Activated CD4-positive, alpha-beta T cell treated with anti-CD3 and anti-CD28 coated beads for 4 hours (primary cell): ENCODE measurements at places on chromosomes 5 and 9.

- no peak for DNase-seq
Measured at GRCh38 chr9:23644326-23644725, 181.7 kb downstream of the ELAVL2 start.

GRCh38 chr5:158039911-158040347 is 181.0 kb upstream of the CLINT1 start:
- no peak for DNase-seq

DNA sequence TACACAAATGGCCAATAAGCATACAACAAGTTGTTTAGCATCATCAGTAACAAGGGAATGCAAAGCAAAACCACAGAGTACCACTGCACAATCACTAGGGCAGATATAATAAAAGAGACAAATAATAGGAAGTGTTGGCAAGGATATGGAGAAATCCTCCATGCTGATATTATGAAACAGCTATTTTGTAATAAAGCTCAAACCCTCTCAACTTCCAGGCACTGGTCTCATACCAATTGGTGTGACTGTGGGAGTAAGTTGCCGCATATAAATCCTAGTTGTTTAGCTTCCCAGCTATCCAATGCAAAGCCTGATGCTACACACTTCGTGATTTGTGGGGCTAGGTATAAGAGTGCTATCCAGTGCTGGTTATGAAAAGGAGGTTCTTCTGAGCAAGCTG is 88.6 kb downstream of the SMIM23 start:
- DNase-seq, result no peak

- no peak for DNase-seq
Measured at GRCh38 chr5:125196481-125197111, 450.2 kb upstream of the ZNF608 start.

DNA sequence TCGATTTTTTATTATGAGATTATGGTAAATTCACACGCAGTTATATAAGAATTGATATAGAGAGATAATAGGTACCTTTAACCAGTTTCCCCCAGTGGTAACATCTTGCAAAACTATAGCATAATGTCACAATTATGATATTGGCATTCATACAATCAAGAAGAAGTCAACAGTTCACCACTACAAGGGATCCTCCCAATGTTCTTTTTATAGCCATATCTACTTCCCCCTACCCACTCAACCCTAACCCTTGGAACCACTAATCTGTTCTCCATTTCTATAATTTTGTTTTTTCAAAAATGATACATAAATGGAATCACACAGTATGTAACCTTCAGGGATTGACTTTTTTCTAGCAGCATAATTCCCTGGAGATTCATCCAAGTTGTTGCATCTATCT is 9.8 kb downstream of the ACTL7B start:
- DNase-seq, result no peak

GRCh38 chr5:58156973-58157701 is 302.7 kb downstream of the PLK2 start:
- DNase-seq, result no peak

DNA sequence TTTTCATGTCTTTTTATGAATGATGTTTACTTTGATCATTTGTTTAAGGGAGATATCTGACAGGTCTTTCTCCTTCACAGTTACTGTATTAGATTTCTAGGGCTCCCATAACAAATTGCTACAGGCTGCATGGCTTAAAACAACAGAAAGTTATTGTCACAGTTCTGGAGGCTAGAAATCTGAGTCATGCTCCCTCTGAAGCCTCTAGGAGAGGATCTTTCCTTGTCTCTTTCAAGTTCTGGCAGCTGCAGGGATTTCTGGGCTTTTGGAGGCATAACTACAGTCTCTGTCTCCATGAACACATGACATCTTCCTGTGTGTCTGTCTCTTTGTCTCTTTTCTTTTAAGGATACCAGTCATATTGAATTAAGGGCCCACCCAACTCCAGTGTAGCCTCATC is 557.3 kb upstream of the SEMA6A start:
- no peak for DNase-seq

DNA sequence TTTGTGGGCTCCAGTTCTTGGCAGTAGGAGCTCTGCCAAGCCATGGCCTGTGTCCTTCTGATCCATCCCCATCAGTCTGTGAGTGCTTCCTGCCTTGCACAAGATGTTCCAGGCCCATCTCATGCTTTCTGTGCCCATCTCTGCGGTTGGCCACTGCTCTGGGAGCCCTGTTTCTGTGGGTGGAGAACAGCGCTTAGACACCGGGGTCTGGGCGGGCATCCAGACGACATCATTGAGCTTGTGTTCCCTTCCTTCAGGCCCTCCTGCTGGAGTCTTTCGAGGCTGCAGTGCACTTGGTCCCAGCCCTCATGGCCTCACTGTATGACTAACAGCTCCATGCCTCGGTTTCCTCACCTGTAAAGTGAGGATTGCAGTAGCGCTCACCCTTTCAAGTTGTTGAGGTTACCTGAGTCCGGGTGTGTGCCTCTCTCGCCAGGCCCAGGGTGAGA is 14.9 kb upstream of the CARD19 start:
- no peak for DNase-seq

- no peak for DNase-seq
Measured at GRCh38 chr9:23746317-23746716, 79.7 kb downstream of the ELAVL2 start.

DNA sequence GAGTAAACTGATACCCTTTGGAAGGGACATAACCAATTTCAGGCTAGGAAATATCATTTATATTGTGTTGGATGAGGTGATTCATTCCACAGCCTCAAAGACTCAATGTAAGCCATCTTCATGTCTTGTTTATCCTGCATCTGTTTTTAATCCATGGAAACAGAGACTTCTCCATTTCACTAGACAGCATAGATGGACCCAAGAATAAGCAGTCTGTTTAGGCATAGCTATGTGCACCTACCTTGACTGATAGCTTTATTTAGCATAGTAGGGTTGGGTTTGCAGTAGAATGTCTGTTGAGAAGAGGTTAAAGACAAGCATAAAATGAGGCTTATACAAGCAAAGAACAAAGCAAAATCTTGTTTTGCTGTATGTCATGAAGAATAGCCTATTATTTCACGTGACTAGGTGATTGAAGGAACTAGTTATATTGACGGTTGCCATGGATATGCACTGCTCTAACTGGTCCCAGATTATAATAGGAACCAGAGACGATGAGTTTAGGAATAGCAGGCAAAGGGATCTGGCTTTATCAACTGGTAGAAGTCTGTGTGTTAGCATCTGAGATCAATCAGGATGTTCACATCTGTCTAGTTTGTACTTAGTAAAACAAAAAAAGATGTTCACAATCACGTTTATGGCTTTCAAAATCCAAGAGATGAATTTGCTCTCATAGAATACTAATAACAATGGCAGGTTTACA is 154.8 kb upstream of the KLF9 start:
- no peak for DNase-seq

DNA sequence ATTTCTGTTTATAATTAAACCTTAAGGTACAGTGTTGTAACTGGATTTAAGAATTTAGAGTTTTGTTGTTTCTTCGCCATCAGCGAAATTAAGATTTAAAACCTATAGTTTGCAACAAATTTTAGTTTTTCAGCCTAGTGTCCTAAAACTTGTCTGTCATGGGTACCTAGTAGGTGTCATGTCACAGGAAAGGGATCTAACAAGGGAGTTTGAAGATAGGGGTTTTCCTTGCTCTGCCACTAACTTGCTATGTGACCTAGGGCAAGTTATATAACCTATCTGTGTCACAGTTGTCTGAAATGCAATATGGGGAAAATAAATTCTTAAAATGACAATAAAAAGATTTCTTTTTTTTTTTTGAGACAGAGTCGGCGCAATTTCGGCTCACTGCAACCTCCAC is 9.2 kb upstream of the ABL1 start:
- DNase-seq, result no peak

- no peak for DNase-seq
Measured at GRCh38 chr5:126416266-126416925, 6.8 kb upstream of the GRAMD2B start.

- DNase-seq, result no peak
Measured at GRCh38 chr9:100428871-100429654, 2.1 kb downstream of the MSANTD3 start.

DNA sequence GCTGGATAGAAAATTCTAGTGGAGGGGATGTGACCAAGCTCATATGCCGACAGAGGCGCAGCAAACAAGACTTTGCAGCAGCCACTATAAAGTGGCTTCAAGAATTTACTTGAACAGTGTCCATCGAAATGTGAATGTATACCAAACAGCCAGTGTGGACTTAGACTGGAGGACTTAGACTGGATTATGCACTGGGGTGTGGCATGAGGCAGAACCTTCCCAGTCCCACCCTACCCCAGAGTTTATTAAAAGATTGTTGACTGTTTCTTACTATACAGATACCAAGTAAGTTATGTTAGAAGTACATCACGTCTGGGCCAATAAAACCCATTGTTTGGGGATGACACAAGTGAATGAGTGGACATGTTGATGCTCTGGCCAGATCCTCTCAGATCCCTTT is 561.3 kb upstream of the KLF4 start:
- no peak for DNase-seq

GRCh38 chr5:178331491-178331996 is 98.9 kb upstream of the PHYKPL start:
- no peak for DNase-seq

DNA sequence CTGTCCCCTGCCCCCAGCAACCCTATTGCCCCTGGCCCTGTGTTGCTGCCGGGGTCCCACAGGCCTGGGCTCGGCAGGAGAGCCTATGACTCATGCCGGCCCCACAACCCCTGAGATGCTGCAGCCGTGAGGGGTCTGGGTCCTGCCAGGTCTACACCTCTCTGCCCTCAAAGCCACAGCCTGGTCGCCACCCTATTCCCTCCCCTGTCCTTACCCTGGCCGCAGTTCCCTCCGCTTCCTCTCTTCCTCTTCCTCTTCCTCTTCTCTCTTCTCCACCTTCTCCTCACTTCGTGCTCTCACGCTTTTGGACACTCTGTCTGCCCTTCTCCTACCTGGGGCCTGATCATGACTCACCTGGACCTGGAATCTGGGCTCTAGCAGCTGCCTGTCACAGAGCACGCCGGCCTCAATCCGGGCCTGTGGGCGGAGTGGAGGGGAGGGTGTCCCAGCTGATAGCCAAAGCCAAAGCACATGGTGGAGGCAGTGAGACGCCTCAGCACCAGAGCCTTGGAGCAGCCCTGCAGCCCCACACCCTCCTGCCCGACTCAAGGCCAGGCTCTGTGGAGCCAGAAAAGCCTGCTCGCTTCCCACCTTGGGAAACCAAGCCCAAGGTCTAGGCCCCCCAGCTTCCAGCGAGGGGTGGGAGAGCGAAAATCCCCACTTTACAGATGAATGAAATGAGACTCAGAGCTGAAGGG is 26.8 kb upstream of the CSF1R start:
- no peak for DNase-seq

DNA sequence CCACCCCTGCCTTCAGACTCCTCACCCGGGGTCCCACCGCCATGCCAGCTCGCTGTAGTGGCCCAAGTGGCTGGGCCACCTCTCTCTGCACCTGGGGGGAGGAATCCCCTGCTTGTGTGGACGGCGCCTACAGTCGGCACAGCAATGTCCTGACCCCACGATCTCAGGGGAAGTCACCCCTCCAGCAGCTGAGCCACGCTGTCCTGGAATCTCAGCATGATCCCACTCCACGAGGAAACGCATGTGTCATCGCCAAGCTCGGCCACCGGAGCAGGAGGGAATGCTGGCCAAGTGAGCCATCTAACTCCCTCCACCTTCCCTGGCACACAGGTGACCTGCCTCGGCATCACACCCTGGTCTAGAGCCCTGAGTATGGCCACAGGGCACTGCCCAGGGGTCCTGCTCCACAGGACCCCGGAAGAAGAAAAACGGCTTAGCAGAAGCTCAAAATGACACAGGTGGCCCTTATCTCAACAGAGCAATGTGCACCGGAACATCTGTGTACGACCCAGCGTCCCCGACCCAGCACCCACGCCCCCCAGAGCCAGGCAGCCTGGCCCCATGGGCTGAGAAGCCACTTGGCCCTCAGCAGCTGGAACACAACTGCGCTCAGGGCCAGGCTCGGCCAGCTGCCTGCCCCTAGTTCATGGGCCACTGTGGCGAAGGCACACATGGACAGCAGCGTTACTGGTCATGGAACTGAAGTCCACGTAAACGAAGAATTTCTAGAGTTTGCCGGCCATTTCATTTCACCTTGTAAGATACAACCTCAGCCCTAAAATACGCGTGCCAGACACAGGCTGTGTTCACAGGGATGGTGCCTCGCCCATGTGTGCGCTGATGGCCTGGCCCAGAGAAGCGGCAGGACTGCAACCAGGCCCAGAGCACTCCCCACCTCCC is 23.4 kb upstream of the CAMSAP1 start:
- DNase-seq, result no peak

- no peak for DNase-seq
Measured at GRCh38 chr5:128477944-128478343, 60.1 kb downstream of the FBN2 start.

GRCh38 chr5:122967625-122968024 is 68.9 kb downstream of the PPIC start:
- DNase-seq, result no peak

GRCh38 chr9:96241391-96241809 is 60.6 kb downstream of the HSD17B3 start:
- no peak for DNase-seq

DNA sequence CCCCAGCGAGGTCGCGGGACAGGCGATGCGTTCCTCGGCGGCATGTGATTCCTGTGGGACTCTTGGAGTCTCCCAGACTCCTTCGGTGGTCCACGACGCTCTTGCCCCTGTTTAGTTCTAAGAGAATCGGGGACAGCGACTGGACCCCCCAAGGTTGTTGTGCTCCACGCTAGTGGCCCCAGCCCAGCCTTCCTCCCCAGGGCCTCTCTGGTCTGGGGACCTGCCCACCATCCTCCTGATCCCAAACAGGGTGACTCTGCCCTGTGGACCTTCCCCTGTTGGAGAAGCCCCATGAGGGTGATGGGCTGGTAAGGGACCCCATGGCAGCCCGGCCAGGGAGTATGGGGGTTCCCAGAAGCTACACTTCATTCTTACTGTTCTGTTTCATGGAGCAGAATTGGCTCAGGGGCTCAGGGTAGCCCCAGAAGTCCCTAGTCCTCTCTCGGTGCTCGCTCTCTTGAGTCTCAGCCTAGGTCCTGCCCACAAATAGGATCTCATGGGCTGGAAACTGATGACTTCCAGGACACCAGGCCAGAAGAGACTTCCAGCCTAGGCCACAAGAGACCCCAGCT is 880 bp downstream of the CARD19 start:
- no peak for DNase-seq
